BE2C (cell line): ENCODE measurements at places on chromosomes 1 and 21.
A peak's percentile ranks its signal among the peaks of the same experiment; 100 is the strongest.

GRCh38 chr1:44924835-44925464, 61.4 kb downstream of the EIF2B3 start:
- DNase-seq: no peak

DNA sequence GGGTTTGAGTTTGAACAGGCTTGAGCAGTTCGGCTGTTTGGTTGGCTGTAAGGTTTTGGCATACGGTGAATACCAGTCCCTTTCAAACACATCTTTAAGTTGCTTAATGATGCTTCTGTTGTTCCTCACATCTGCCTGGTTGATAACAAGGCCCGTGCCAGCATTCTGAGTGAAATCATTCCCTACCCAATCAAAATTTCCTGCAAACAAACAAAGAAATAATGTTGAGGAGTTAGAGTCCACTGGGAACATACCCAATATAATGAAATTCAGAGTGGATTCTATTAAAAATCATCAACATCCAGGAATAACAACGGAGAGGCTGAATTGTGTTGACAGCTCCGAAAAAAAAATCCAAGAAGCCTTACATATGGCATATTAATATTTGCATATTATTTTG, 91.0 kb upstream of the MAP1LC3C start:
- no peak for DNase-seq

- DNase-seq: no peak
Measured at GRCh38 chr1:176384841-176385240, 78.1 kb upstream of the PAPPA2 start.

DNA sequence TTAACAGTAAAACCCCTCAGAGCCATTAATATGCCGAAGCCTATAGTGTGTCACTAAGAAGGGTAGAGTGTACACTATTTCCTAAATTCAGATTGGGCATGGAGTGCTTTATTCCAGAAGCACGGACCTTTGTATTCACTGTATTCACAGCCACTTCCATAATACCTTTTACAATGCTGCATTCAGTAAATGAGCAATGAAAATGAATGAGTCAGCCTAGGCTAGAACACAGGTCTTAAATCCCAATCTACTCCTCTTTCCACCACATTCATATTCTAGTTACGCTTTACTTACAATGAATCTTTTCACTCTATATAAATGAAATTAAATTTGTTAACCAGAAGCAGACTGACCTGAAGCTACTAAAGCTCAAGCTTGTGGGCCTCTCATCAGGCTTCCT, 13.0 kb upstream of the GORAB start:
- no peak for DNase-seq

DNA sequence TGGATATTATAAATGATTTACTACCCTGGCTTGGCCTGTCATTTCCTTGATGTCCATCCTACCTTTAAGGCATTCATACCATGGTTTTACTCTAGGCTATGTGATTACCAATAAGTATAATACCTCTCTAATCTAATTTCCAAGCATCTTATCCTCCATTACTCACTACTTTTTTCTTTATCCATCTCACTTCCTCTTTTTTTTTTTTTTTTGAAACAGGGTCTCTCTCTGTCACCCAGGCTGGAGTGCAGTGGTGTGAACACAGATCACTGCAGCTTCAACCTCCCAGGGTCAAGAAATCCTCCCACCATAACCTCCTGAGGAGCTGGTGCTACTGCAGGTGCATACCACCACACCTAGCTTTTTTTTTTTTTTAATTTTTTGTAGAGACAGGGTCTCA, 39.9 kb downstream of the INKA2 start:
- DNase-seq: no peak

DNA sequence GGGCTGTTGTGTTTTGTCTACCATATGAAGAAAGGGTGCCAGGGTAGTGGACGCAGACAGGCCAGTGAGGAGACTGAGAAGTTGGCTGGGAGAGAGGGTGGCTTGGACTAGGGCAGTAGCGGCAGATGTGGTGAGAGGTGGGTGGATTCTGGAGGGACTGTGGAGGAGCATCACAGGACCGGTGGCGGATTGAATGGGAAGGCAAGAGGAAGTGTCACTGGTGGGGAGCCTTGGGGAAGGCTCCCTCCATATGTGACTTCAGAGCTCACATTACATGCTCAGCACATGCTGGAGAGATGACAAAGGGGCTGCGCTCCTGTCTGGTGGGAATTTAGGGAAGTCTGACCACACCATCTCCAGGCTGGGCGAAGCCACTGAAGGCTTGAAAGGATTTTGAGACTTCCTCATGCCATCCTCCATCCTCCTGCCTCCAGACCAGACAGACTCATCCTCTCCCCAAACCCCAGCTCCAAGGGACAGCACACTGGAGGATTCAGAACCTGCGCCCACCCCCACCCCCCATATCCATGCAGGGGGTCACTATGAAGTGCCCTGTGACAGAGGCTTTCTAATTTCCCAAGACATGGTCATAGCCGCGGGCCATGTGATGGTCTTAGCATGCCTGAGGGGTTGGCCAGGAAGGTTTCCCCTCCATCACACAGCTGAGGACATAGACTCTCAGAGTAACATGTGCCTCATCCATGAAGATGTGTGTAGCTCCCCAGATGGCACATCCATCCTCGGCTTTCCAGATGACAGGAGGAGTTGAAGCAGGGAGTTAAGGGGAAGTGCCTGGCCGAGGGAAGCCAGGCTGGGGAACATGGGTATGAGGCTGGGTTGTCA, 138.8 kb upstream of the WNT4 start:
- DNase-seq: no peak

DNA sequence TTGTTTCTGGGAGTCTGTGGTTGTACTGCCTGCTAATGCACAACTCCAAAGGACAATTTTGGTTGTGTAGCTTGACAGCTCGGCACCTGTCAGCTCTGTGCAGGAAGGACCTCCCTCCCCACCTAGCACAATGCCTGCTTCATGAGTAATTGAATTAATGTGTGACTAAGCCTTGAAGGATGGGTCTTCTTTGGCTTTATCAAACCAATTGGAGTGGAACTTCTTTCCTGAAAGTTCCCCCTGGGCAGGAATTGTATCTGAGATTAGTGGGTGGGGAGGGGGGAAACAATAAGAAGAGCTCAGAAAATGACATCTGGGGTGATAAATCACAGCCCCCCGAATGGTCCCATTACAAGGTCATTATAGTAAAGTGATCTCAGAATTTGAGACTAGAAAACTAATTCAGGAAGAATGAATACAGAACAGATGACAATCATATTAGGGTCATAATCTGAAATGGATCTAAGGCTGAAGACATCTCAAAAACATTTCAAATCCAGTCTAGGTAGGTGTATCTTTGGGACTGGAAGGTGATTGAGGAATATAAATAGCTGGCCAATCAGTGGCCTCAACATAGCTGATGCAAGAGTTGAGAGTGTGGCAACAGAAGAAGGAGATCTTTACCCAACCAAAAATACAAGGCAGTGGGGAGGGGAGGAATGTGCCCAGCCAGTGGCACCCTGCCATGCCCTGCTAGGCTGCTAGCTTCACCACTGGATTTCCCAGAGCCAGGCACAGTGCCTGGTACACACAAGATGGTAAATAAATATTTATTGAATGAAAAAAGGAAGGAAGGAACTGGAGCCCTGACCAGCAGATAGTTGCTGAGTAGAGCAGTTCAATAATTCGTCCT, 10.1 kb upstream of the SESN2 start:
- peak; percentile 47 for DNase-seq

DNA sequence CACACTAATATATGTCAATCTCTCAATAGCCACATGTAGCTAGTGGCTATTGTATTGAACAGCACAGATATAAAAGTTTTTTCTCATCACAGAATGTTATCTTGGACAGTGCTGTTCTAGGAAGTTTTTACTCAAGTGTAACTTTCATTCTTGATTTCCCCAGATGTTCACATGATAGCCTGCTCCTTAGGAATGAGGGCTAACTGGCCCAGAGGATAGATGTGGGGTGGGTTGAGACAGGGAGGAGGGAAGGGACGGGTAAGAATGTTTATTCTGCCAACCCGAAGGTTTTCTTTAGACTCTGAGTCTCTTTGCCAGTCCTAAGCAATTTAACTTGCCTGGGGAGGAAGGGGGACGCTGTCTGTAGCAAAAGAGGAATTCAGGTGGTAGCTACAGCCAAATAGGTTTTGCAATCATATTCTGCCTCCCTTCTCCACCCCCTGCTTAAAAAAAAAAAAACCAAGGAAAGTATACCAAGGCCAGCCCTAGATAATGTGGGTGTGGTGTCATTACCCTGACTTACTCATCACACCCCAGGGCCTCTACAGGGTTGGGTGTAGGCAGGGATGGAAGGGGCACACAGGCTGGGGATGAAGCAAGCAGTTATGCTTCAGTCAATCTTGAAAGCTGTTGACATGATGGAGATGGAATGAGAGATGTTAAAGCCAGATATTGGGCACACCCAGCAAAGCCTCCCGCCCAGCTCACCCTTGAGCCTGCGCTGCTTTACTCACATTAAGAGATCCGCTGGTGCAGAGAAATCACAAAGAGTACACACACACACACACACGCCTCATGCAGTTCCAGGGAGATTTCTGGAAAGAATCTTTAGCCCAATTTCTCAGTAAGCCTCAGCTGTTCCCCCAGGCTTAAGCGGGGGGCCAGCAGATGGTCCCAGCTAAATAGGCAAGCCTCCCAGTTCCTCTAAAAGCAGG, 59.9 kb downstream of the PLXNA2 start:
- DNase-seq: no peak
